ENCODE measurements at places on chromosomes 7 and 10. TPM values are rescaled to one million over a fixed set of nuclear protein-coding genes. Genes with fewer than 3 reads are reported as not detected.

BLNK gene
- 0.08 TPM for total RNA-seq

RELN gene
- total RNA-seq: not detected

GRCh38 chr7:157555313-157555712, 218.5 kb downstream of the DNAJB6 start:
- DNase-seq: no peak

GRCh38 chr10:131996466-131997365, 15.0 kb upstream of the BNIP3 start:
- DNase-seq: no peak

- DNase-seq: no peak
Observed at GRCh38 chr10:1102416-1102815, 46.2 kb downstream of the WDR37 start.

- DNase-seq: no peak
Observed at GRCh38 chr7:79730971-79731370, 277.5 kb upstream of the MAGI2 start.

GRCh38 chr10:97128516-97129154, 57.1 kb downstream of the SLIT1 start:
- DNase-seq: no peak

- DNase-seq: no peak
Observed at GRCh38 chr7:46791188-46791587, 790.7 kb downstream of the TNS3 start.

DNA sequence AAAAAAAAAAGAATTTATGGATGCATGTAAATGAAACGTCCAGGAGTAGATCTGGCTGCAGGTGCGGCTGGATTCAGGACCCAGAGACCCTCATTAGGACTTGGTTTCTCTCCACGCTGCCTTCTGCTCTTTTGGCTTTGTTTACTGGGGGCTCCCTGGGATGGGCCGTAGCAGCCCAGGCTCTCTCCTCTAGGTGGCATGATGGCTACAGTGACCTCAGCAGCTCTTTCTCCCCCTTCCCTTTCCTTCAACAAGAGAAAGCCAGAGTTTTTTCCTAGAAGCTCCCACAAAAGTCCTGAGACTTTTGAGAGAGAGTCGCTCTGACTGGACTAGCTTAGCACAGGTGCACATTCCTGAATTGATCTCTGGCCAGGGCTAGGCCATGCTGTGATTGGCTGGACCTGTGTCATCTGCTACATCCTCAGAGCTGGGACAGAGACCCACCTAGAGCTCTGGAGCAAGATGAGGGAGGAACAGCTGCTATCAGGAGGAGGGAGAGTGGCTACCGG, 67.8 kb upstream of the PDCD4 start:
- peak; percentile 71 for DNase-seq

GRCh38 chr10:36181426-36182178, 539.5 kb upstream of the FZD8 start:
- DNase-seq: no peak

DNA sequence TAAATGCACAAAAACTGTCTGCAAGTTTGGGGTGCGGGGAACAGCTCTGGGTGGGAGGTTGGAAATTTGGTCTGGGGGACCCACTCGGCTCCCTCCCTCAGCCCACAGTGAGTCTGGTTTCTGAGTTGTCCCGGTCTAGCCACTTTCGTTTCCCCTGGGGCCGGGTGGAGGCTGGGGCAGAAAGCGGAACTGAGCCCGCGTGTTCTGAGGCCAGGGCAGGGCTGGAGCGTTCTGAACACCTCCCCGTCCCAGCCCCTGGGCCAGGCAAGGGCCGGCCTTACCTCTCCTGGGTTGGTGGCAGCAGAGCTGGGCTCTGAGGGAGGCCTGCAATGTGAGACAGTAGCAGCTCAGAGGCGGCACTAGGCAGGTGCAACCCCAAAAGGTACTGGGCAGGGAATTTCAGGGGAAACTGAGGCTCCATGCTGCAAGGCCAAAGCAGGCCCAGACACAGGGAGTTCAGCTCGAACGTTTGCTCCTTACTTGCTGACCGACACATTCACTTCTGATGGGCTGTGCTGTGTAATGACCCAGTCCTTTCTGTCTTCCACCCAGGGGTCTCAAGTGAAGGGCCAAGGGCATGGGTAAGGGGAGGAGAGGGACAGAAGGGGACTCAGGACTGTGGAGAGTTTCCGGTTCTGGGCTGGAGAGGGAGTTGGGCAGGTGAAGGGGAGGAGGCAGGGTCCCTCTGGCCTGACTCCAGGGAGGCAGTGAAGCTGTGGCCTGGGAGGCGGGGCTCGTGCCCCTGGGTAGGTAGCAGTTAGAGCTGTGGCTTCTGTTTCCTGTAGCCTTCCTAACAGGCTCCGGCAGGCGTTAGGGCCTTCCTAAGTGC, 3.0 kb downstream of the IRF5 start:
- DNase-seq: no peak
